ENCODE measurements at places on chromosomes 16 and 17. TPM values are rescaled to one million over a fixed set of nuclear protein-coding genes. Genes with fewer than 3 reads are reported as not detected.

- H3K4me3 ChIP-seq: no peak overlapping the region
- H3K36me3 ChIP-seq: no peaks in the 10 kb centered on the region
- H3K4me1 ChIP-seq: no peaks in the 10 kb centered on the region
- H3K27me3 ChIP-seq: no peaks in the 10 kb centered on the region
Measured at GRCh38 chr17:14672830-14673229, 371.9 kb downstream of the HS3ST3B1 start.

GRCh38 chr16:50475170-50475569, 73.0 kb upstream of the NKD1 start:
- DNase-seq: no peak

- peaks cover 4% of the 10 kb centered on the region for H3K4me1 ChIP-seq
- peaks cover 84% of the 10 kb centered on the region for H3K36me3 ChIP-seq
- H3K4me3 ChIP-seq: no peak overlapping the region
- no peaks in the 10 kb centered on the region for H3K27me3 ChIP-seq
Measured at GRCh38 chr16:1657841-1658240, 20.2 kb upstream of the JPT2 start.

DNA sequence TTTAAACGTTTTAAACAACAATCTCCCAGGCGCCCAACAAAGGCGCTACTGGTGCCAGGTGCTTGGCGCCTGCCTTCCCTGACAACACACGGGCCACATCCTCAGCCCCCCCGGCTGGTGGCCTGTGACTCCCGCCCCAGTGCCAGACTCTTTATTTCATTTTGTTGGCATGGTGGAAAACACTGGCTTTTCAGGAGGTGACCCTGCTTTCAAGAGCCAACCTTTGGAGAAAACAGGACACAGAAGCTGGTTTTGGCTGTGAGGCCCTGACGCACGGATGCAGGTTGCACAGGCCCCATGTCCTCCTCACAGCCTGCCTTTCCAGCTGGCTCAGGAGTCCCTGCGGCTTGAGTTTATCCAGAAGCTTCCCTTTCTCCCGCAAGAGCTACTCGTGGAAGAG, 100.0 kb downstream of the METRNL start:
- no peak for DNase-seq
- H3K4me1 ChIP-seq: no peaks in the 10 kb centered on the region
- no peak overlapping the region for H3K27ac ChIP-seq
- H3K36me3 ChIP-seq: no peaks in the 10 kb centered on the region
- H3K27me3 ChIP-seq: no peaks in the 10 kb centered on the region

DNA sequence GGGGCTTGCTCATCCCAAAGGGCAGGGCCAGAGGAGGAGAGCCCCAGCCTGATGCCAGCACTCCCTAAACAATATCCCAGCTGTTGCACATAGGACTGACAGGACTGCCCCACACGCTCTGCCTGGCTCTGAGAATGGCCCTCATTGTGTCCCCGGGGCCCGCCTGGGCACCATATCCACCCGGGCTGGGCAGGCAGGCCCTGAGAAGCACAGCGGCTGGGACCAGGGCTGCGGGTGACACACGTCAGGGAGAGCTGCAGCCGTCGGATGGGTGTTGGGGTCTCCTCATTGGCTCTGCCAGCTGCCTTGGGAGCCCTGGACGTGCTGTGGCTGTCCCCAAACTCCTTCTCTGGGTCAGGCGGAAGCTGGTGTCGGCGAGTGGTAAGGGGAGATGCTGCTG, 4.2 kb downstream of the BCAR1 start:
- no peaks in the 10 kb centered on the region for H3K27me3 ChIP-seq
- H3K4me3 ChIP-seq: no peak overlapping the region
- no peak for DNase-seq

GRCh38 chr17:82862737-82863382, 23.0 kb upstream of the ZNF750 start:
- no peaks in the 10 kb centered on the region for H3K36me3 ChIP-seq
- no peaks in the 10 kb centered on the region for H3K27me3 ChIP-seq
- no peak overlapping the region for H3K4me3 ChIP-seq
- peaks cover 16% of the 10 kb centered on the region for H3K4me1 ChIP-seq

DNA sequence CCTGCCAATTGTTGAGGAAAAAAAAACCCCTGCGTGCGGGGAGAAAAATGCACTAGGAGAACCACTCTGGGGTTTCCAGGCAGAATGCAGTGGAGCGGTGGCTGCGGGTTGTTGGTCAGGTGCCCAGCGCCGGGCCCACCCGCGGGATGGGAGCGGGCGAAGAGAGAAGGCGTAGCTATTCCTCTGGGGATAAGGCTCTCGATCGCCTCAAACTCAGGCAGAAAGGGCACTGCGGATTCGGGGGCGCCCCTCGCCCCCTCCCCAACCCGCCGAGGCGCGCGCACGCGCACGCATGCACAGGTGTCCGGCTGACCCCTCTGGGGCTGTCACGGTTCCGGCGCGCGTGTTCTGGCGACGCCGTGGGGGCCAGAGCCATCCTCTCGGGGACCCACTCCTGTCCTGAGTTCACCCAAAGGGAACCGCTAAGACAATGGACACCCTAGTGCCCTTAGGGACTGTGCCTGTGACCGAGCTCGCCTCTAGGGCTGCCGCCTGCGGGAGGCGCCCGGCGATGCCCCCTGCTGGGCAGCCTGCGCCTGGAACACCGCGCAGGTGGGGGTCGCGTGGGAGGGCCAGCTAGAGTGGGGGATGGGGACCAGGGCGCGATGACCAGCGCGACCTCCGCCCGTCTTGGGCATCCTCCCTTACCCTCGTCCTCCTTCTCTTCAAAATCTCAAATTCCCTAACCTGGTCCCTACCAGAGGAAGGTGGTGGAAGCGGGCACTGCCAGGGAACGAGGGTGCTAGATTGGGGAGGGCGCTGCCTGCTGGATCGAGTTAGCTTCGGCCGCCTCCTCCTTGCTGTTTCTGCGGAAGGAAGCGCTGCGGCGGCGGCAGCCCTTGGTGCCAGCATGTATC, 14.4 kb upstream of the CBX8 start:
- DNase-seq: peak; percentile 61
- peaks cover 6% of the 10 kb centered on the region for H3K36me3 ChIP-seq
- H3K27me3 ChIP-seq: peaks cover 37% of the 10 kb centered on the region

DNA sequence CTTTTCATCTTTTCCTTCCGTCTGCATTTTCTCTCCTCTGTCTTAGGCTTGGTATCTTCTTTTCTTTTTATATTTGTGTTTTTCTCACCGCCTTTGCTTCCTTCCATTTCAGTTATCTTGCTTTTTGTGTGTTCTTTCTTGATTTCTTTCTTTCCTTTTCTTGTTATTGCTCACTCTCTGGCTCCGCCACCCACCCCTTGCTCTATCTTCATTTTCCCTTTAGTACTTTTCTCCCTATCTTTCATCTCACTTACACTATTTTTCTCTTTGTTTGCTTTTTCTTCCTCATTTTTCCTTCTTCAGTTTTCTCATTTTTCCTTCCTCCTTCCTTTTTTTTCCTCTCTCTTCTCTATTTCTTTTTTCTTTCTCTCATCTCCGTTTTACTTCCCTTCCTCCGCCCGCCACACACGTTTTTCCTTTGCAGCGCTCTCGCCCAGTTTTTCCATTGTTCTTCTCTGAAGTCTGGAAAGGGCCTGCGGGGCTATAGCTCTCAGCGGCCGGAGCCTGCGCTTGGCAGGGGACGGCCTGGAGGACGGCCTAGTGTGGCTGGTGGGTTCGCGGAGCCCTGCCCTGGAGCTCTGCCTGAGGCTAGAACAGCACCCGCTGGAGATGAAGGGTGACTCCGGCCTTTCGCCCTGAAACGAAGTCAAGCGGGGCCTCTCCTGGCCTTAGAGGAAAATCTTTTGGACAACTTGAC, 5.2 kb upstream of the HOXB13 start:
- peaks cover 100% of the 10 kb centered on the region for H3K27me3 ChIP-seq
- no peak overlapping the region for H3K27ac ChIP-seq
- no peaks in the 10 kb centered on the region for H3K36me3 ChIP-seq
- peaks cover 3% of the 10 kb centered on the region for H3K4me1 ChIP-seq

DNA sequence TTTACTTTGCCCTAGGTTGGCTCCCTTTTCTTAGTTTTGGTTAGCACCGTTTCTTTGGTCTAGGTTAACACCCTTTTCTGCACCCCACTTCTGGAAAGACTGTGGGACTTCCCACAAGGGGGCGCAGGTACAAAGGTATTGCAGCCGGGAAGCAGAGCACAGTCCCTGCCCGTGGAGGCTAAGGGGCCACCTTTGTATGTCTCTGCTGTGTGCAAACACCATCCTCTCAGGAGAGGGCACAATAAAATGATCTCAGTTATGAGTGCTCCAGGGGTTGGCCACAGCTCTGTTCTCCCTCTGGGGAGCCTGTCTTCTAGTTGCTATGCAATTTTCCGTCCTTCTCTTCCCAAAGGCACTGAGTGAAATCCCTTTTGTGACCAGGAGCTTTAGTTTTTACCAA, 28.4 kb upstream of the TMC5 start:
- no peak overlapping the region for H3K27ac ChIP-seq
- no peak overlapping the region for H3K4me3 ChIP-seq
- peak; percentile 73 for DNase-seq
- H3K36me3 ChIP-seq: peaks cover 6% of the 10 kb centered on the region
- H3K4me1 ChIP-seq: peaks cover 20% of the 10 kb centered on the region

DNA sequence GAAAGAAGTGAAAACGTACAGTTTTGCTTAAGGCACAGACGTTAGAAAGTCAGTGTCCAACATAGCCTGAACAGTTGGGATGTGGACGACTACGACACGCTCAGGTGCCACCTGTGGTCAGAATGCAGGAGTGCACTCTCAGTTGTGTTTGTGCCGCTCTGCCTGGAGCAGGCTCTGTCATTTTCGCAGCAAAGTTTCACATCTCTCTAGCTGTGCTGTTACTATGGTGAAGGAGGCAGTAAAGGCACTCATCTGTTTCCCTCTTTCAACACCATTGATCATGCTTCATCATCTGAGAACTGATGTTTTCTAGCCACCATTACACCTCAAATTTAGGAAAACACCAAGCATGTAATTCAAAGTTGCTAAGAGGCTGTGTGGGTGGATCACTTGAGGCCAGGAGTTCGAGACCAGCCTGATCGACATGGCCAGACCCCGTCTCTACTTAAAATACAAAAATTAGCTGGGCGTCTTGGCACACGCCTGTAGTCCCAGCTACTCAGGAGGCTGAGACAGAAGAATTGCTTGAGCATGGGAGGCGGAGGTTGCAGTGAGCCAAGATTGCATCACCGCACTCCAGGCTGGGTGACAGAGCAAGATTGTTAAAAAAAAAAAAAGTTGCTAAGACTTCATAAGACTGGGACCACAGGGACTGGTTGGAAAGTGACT, 44.9 kb upstream of the DNAJA2 start:
- H3K4me1 ChIP-seq: no peaks in the 10 kb centered on the region
- peak; percentile 61 for DNase-seq

- H3K36me3 ChIP-seq: no peaks in the 10 kb centered on the region
- no peak overlapping the region for H3K4me3 ChIP-seq
- DNase-seq: no peak
- peaks cover 6% of the 10 kb centered on the region for H3K4me1 ChIP-seq
- H3K27me3 ChIP-seq: no peaks in the 10 kb centered on the region
Measured at GRCh38 chr17:70278844-70279462, 109.6 kb downstream of the KCNJ2 start.

DNA sequence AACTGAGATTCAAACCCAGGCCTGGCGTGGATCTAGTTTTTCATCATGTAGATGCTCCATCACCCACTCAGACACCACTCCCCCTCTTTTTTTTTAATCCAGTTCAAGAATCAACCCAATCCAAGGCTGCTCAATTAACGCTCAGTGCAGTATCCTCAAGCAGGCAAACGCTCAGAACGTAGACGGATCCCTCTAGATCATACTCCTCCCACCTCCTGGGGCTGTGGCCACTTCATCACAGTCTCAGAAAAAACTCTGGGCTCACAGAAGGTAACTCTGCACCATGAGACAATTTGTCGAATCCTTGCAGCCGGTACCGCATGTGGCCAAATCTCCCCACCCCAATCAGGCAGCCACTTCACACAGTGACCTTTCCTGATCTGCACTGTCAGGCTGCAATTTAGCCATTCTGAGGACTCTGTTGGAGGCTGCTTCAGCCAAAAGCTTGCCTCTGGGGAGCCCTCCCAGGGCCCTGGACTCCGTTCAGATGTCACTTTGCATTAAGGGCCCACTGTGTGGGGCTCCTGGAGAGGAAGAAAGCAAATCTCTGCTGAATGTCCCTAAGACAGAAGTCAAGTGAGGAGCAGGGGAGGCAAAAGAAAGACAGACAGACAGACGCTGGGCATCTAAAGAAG, 183.5 kb downstream of the XYLT1 start:
- H3K4me3 ChIP-seq: no peak overlapping the region
- H3K4me1 ChIP-seq: no peaks in the 10 kb centered on the region
- no peak for DNase-seq
- H3K36me3 ChIP-seq: peaks cover 5% of the 10 kb centered on the region

DNA sequence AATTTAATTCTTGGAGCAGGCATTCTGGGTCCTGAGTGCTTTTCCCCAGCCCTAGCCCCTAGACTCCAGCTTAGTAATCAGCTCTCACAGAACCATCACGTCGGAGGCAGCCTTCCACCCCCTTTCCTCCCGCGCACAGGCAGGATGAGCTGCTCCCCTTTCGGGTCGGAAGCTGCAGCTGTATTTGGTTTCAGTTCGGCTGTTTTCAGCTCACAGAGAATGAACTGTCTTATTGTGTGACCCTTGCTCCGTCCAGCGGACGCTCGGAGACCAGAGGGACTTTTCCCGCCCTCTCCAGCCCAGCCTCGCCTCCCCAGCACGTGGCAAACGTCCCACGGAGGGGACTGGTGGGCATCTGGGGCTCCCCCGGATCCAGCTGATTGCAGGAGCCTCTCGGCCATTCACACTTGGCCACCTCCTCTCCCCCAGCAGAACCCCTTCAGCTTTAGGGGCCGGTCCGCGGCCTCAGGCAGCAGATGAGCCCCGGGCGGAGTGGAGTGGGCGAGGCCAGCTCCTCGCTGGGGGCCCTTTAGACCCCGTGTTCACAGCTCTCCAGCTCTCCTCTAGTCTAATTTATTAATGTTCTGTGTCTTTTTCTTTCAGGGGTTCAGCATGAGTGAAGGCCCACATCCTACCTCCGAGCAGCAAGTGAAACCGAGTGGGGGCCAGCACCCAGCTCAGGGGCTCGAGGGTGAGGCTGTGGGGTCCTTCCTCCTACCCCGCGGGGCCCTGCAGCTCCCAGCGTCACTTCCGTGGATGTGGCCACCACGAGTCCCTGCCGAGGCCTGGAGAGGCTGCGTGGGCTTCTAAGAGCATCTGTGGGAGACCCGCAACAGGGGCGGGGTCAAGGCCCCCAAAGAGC, 863 bp upstream of the UTS2R start:
- no peak overlapping the region for H3K27ac ChIP-seq
- no peaks in the 10 kb centered on the region for H3K36me3 ChIP-seq
- H3K4me1 ChIP-seq: no peaks in the 10 kb centered on the region

- H3K27ac ChIP-seq: no peak overlapping the region
- H3K27me3 ChIP-seq: peaks cover 18% of the 10 kb centered on the region
- H3K36me3 ChIP-seq: no peaks in the 10 kb centered on the region
- DNase-seq: no peak
- no peak overlapping the region for H3K4me3 ChIP-seq
Measured at GRCh38 chr17:60151355-60151754, 1.6 kb downstream of the CA4 start.

GRCh38 chr17:15262291-15263205, 2.6 kb downstream of the PMP22 start:
- H3K27ac ChIP-seq: no peak overlapping the region
- DNase-seq: no peak
- H3K27me3 ChIP-seq: peaks cover 53% of the 10 kb centered on the region
- no peak overlapping the region for H3K4me3 ChIP-seq
- H3K36me3 ChIP-seq: no peaks in the 10 kb centered on the region

- no peaks in the 10 kb centered on the region for H3K4me1 ChIP-seq
- no peak for DNase-seq
- H3K36me3 ChIP-seq: peaks cover 5% of the 10 kb centered on the region
- H3K27me3 ChIP-seq: no peaks in the 10 kb centered on the region
- no peak overlapping the region for H3K27ac ChIP-seq
Measured at GRCh38 chr17:15490634-15491261, 23.3 kb upstream of the CDRT4 start.

Gene PSMC5
- total RNA-seq: 151 TPM

Gene JPH3
- not detected for total RNA-seq

Gene IRX5
- total RNA-seq: 7.8 TPM

Gene CMTM2
- total RNA-seq: not detected

Gene RPRML
- not detected for total RNA-seq

Gene CDH16
- total RNA-seq: 0.25 TPM

Gene NAGS
- 1.6 TPM for total RNA-seq

Gene LRRC37A2
- total RNA-seq: 6.1 TPM

Gene KRTAP9-8
- not detected for total RNA-seq
